ENCODE measurements at places on chromosomes 12 and 14.

- no peak for DNase-seq
Measured at GRCh38 chr12:4417455-4417854, 28.2 kb downstream of the FGF6 start.

DNA sequence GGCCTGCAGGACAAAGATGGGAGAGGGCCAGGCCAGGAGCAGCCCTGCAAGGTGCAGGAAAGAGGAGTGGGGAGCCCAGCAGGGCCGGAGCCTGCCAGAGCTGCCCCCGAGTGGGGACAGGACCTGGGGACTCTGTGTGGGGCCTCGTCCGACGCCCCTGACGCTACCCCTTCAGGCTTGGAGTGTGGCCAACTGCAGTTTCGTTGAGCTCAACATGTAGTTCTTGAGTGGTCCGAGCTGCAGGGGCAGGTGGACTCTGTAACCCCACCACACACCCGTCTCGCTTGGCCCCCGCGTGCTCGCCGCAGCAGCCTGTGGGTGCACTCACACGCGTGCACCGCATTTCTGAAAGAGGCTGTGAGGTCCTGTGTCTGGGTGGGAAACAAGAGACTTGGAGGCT lies 2.0 kb downstream of the ASPG start:
- DNase-seq, result no peak

DNA sequence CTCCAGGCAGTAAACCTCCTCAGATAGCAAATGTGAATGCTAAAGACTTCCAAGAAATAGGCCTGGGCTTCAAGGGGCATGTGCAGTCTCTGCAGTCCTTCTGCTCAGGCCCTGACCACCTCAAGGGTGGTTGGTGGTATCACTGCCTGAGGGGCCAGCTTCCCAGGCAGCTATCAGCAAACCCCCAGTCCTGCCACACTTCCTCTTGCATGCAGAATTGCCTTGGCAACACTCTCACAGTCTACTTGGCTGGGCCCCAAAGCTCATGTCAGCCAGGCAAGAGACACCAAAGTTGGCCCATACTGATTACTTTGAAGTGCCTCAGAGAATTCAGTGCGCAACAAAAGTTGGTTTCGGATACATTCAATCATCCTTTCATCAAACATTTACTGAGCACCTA lies 3.5 kb upstream of the ASB8 start:
- no peak for DNase-seq

- peak; percentile 40 for DNase-seq
Measured at GRCh38 chr12:52828591-52829021, 5.5 kb downstream of the KRT79 start.

DNA sequence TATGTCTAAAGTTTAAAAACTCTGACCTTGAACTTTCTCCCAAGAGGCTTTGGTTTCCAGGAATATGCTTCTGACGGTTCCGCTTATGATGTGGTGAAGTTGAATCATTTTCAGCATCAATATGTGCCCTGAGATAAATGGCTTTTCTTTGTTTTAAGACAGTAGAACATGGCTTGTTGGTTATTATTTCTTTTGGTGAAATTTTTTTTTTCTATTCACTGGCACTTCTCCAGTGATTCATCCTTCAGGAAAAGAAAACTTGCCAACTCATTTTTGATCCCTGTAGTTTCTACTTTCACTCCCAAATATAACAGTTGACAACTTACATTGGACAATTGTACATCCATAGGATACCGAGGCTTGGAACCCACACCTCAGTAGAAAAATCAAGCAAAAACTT lies 1301.2 kb upstream of the FLRT2 start:
- DNase-seq, result no peak

DNA sequence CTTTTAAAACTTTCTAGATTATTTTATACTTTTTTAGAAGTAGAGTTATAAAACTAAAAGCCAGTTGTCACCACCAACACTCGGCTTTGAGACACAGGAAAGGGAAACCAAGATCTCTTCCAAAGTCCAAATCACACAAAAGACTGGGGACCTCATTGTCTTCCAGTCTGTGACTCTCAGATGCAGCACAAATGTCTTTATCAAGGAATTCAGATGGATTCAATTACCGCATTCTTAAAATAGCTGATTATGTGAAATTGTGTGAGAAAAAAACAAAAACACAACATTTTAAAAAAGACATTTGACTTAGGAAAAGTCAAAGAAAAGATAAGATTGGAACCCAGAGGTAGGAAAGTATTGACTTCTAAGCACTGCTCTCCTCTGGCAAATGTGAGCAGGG lies 3.5 kb upstream of the SIX6 start:
- no peak for DNase-seq

DNA sequence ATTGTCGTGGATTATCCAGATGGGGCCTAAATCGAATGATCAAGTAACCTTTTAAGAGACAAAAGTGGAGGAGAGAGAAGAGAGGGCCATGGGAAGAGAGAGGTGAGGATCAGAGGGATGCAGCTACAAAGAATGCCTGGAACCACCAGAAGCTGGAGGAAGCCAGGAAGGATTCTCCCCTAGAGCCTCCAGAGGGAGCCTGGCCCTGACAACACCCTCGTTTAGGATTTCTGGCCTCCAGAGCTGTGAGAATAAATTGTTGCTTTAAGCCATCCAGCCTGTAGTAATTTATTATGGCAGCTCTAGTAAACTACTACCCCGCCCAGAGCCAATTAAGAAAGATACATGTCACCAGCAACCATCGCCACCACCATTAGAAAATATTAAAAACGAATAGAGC lies 46.2 kb upstream of the GSC start:
- peak; percentile 39 for DNase-seq

DNA sequence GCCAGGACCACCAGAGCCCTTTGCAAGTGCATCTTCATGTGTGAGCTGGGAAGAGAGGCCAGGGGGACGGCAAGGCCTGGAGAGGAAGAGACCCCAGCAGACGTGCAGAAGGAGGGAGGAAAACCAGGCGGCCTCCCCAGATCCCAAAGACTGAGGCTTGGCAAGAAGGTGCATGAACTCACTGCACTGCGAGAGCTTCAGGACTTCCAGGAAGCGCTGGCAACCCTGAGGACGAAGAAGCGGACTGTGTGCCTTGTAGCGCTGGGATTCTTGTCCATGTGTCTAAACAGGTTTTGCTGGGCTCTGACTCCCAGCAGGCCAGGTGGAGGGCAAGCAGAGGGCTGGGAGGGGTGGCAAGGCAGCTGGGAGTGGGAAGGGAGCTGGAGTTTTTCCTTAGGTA lies 939 bp downstream of the TGFB3 start:
- DNase-seq, result no peak

DNA sequence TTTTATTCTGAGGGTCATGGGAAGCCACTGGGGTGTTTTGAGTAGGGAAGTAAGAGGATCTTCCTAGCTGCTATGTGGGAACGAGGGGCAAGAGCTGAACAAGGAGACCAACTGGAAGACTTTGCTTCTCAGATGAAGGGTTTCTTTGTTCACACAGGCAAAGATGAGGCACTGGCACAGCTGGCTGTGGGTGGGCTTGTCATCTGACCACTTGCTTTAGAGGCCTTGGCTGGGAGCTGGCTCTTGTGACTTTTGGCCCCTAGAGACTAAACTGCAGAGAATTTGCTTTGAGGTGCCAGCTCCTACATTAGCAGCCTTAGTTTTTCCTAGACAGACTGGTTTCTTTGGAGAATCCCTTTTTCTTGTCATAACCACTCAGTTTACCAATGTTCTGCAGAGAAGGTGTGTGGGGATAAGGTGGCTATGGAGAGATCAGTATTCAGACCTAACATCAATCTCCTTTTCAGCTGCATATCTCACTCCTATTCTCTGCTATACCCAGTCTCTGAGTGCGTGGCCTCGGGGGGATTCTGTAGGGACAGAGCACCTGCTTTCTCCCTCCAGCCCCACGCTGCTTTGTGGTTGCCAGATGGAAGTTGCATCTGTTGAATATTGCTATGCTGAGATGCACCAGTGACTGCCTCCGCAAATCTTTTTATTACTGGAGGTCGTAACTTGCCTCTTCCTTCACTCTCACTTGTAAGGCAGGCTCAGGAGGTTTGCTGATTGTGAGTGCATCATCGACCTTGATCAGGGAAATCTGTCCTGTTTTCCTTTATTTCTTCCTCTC lies 12.7 kb downstream of the PPP2R5C start:
- DNase-seq, result no peak

- DNase-seq, result no peak
Measured at GRCh38 chr12:6416596-6416995, 28.2 kb upstream of the CD27 start.

DNA sequence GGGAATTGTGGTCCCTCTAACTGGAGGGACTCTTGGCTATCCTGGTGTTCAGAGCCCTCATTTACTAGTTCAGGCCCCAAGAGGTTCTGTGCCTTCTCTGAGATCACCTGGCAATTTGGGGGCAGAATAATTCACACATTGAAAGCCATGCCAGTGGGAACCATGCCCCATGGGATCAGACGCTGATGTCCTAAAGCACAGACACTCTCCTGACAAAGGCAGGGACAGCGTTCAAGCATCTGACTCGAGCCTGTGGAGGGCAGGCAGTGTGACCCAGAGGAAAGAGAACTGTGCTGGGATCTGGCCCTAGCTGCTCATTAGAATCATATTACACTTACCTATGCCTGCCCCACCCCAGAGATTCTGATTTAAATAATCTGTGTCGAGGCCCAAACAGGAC lies 2.4 kb upstream of the ASB2 start:
- DNase-seq, result no peak

DNA sequence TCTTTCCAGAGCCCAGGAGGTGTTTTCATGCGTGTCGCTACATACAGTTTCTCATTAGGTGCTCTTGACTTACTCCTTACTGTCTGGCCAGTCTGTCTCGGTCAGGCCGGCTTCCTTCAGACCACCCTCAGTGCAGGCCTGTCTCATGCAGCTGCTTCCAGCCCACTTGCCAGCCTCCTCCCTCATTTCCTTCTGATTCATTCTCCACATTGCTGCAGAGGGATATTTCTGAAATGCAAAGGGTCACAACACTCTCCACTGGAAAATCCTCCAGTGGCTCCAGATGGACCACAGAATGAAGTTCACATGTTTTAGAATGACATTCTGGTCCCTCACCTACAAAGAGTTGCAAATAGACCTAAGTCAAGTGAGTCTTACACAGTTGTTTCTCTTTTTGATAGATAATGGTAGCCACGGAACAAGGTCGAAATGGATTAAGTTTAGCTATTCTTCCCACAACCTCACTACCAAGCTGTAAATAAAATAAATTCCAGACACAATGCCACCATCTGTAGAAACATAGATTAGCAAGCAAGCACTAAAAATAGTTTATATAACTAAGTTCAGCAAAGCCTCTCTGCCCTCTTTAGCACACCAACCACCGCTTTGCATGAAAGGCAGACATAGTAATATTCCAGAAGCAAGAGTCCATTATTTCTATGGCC lies 146.9 kb downstream of the ESR2 start:
- peak; percentile 19 for DNase-seq
